ENCODE measurements at places on chromosomes 13 and 19.

- no peak for DNase-seq
These were observed 91.7 kb downstream of the ATP8A2 start for GRCh38 chr13:25463496-25463895.

GRCh38 chr19:7831452-7831851 lies 1.4 kb downstream of the EVI5L start:
- DNase-seq = no peak

GRCh38 chr19:39543477-39543857 lies 3.5 kb upstream of the EID2 start:
- no peak for DNase-seq

- DNase-seq = no peak
These were observed 36.4 kb downstream of the ATP11A start for GRCh38 chr13:112726016-112726767.

DNA sequence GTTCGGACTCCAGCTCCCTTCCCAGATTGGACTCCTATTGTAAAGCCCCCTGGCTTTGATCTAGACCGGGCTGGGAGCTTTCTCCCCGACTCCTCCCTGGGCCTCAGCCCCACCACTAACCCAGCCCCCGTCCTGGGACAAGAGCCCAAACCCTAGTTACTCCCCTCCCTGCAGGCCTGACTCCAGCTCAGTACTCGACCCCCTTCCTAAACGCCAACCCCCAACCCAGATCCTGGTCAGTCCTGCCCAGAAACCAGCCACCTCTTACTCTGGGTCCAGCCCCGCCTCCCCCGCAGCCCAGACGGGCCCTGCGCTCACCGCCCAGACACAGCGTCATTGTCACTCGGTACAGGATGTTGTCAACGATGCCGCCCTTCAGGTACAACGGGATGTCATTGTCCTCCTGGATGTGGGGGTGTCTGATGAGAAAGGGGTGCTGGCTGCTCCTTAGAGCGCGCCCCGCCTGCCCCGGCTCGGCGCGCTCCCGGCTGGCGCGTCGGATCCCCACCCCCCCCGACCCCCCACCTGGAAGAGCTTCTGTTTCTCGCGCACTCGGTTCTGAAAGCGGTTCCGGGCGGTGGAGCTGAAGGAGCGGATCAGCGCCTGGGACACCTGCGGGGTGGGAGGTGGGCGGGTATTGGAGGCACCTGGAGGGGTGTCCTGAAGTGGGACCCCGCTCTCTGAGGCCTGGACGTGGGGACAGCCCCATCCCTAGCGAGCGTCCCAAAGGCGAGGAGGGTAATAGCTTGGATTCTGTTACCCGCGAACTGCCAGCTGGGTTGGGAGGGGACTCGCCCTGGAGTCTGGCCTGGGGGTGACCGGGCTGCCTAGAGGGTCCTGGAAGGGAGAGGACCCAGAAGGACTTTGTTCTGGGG lies 866 bp downstream of the COX7A1 start:
- no peak for DNase-seq

- peak; percentile 6 for DNase-seq
These were observed 581.3 kb downstream of the DACH1 start for GRCh38 chr13:71285700-71286099.

DNA sequence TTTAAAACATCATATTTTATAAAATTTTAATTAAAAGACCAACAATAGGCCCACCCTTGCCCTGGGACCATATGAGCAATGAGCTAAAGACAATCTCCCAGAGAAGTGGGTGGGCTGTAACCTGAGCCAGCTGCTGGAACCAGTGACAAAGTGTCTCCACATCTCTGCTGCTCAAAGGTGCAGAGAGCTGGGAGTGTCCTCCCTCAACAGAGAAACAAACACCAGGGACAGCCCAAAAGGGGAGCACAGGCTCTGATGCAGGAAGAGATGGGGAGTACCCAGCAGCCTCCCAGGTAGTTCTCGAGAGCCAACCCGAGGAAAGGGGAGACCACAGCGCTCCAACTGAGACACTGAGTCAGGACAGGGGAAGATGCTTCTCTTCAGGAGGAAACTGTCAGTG lies 39.1 kb downstream of the DOCK9 start:
- no peak for DNase-seq

DNA sequence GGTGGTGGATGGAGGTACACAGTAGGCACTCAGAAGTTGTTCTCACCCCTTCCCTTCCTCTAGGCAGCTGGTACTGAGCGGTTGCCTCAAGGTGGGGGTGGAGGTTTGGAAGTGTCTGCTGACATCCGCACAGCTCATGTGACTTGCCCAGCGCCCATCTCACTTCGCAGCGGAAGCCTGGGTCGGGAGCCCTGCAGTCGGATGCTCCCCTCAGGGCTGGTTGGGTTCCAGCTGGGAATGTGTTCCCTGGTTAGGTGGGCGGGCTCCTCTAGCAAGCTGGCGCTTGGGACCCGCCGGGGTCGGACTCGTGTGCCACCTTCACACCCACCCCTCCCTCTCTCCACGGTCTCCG lies 10.2 kb downstream of the PPP1R37 start:
- DNase-seq = peak; percentile 55

GRCh38 chr19:38385804-38386257 lies 2.0 kb downstream of the GGN start:
- no peak for DNase-seq
